ENCODE measurements at places on chromosomes 1 and 21. TPM values are rescaled to one million over a fixed set of nuclear protein-coding genes. Genes with fewer than 3 reads are reported as not detected.

The TP73 gene
- 0.45 TPM for total RNA-seq

The CA14 gene
- 3.4 TPM for total RNA-seq

The DLGAP3 gene
- total RNA-seq: 8.2 TPM

DNA sequence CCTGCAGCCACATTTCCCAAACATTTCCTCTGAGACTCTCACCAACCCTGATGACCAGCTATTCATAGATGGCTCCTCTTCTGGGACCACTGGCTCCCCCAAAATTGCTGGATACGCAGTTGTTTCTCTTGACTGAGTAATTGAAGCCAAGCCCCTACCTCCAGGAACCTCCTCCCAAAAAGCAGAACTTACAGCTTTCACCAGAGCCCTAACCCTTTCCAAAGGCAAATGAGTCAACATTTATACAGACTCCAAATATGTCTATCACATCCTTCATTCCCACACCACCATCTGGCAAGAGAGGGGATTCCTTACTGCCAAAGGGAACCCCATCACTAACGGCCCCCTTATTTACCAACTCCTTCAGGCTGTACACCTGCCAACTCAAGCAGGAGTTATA is 20.3 kb upstream of the CA6 start:
- no peak for ATAC-seq

DNA sequence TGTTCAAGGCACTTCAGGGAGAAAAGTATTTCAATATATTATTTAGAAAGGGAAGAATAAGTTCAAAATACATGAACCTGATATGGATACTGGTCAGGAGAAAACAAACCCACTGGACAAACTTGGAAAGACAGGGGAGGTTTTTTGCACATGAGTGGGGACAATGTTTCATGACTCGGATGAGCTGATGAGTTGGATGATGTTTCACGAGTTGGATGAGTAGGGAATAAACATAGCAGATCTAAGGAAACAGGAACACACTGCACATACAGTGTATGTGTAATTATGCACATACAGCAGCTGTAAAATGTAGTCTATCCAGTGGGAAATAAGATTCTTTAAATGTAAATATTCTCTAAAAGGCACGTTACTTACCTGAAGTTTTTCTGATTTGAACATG is 682.9 kb upstream of the ADAMTS5 start:
- ATAC-seq: no peak

DNA sequence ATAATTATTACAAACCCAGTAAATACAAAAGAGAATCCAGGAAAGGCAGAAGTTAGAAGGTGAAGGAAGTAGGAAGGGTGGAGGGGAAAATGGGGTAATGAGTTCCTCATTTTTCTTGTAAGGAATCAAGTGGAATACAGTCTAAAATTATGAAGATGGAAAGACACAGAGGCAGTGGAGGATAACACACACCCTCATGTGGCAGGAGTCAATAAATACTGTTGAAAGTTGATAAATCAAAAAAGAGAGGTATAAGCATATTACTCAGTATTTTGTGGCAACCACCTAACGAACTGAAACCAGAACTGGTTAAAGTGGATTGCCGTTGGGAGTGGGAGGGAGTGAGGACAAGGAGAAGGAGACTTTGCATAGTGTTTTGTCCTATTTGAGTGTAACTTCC is 78.6 kb upstream of the SLC44A3 start:
- ATAC-seq: no peak

DNA sequence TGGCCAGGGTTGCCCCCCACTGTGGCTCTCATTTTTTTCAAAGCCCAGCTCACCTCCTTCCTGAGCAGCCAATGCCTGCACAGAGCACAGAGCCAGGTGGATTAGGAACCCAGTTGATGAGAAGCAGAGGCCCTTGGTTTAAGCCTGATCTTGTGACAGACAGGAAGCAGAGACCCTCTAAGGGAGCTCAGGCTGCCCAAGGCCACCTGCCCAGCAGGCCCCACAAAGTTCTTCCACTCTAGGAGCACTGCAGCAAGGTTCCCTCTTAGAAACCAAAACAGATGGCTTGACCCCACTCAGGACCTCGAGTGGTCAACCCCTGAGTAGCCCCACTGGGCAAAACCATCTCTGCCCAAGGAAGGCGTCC is 25.5 kb upstream of the PRSS38 start:
- no peak for ATAC-seq

DNA sequence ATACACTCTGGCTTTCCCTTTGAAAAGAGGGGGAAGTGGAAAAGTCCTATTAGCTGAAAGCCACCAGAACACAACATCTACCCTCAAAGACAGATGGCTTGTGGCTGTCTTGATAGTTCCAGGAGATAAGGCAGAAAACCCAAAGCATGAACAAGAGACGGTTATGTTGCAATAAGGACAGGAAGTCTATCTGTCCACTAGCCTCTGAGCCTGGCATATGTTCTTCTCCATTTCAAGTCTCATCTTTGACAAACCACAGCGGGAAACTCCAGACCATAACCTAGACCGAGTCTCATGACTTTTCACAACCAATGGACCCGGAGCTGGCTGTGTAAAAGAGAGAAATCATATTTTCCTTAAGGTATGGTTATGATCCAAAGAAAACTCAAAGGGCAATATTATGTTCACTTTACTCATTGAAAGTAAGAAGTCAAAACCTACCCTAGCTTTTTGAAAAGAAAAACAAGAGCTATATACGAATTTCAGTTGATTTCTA is 33.8 kb downstream of the DUSP10 start:
- no peak for ATAC-seq

Data from motor neuron (in vitro differentiated cells).